Thymus (tissue), 14 donors: ENCODE measurements at places on chromosomes 2 and 18.

DNA sequence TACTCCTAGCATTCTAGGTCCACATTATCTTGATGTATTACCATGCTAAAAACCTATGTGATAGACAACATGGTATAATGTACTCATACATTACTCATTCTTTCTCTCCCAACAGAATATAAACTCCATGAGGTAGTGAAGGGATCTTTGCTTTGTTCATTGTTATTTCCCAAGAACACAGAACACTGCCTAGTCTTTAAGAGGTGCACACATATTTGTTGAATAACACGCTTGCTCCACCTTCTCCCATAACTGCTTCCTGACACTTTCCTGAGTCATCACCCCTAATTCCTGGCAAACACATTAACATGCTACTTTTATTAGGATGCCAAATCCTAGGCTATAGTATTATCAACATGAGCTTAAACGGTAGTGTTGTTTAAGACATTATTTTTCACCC lies 41.3 kb downstream of the REV1 start:
- DNase-seq: no peak

DNA sequence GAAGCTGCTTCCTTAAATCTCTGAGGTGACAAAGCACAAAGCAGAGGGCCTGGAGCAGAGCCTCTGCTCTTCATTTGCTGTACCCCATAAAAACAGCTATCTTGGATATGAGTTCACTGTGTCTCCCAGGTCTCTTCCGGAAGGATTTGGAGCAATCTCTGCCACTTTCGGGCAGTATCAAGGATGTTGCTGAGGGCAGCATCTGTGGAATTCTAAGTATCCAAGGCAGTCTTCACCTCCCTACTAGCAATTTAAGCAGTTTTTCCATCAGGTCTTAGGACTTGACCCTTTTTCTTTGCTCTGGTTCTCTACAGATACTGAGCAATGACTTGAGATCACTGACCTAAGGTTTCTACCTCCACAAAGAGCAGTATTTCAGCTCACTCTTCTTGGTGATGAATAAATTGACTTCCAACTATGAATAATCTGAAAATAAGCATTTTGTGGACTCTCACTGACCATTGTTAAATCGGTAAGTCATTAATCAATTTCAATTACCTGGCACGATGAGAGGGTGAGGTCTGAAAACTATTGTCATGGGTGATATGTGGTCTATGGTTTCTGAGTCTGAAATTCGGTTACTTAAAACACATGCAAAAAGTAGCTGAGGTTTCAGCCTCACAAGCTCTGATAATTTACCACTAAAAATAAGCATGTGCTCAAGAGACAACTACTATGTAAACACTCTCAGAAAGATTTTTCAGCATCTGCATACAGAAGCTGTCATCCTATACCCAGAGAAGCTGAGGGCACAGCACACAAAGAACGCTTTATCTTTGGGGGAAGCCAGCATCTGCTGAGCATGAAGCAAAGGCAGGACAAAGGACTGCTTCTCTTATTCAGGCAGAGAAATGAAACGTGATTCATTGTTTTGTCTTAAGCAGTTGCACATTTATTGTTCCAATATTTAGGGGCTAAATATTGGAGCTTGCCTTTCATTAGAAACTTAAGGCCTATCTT lies 32.1 kb upstream of the SPATS2L start:
- DNase-seq: no peak

DNA sequence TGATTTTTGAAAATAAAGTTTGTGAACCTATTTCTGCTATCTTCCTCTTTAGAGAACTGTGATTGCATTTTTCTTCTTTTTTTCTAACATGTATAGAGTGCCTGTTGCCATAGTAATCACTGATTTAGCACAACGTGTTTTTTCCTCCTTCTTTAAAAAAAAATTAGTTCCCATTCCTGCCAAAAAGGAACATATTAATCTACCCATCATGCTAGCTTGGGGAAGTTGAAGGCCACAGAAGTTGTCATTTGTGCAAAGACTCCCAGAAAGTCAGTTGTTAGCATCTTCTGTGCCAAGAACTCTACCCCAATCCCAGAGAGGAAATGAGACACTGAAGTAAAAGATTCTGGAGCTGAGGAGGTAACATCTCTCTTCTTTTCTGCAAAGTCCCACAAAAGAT lies 57.3 kb downstream of the SLC8A1 start:
- DNase-seq: no peak

DNA sequence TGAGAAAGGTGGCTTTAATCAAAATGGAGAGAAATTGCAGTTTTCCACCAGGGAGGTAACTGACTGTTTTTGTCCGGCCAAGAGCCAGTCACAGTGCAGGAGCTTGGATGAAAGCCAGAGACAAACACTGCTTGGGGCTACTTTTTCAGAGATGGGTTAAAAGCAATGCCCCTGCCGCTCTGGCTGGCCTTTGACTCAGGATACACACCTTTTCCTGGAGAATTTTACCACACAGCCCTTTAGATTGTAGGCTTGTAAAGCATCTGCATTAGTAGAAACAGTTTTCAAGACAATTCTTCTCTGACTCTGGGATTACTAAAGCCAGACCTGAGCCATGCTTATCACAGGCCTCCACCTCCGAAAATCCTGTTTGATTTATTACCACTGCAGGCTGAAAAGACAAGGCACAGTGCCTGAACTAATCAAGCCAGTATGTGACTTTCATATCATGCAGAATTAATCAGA lies 79.7 kb downstream of the CCBE1 start:
- DNase-seq: no peak

GRCh38 chr2:39523308-39524044 lies 86.4 kb upstream of the MAP4K3 start:
- no peak for DNase-seq

DNA sequence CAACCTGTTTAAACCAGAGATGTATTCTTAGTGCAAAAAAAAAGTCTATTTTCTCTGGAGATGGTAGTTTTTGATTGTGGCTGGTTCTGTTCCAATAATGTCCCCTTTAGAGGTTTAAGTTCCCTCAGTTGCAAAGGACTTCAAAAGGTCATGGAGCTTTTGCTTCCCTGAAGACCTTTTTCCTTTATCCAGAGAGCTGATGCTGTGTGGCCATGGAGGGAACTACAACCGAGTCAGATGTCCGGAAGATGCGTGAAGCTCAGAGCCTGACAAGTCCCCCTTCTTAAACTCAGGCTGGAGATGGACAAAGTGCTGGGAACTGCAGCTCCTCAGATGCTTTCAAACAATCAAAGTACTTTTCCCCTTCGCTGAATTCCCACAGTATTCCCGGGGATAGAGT lies 176.1 kb downstream of the TMEM18 start:
- DNase-seq: no peak

DNA sequence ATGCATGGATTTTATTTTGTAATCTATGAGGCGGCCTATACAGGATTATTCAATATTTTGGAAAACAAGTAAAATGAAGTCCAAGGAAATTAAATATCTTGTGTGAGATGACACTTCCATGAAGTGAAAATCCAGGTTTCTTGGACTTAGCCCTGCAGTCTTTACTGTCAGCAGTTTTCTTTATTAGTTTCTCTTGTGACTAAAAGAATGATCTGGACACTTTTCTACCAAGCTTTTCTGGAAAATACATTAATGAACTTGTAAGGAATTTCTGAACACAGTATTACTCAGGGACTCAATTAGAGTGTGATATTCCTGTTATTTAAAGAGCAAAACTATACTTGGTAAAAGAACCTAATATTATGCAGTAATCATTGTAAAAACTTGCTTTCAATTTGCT lies 610.4 kb upstream of the SLC8A1 start:
- no peak for DNase-seq

GRCh38 chr2:15730545-15731212 lies 139.0 kb downstream of the DDX1 start:
- no peak for DNase-seq

DNA sequence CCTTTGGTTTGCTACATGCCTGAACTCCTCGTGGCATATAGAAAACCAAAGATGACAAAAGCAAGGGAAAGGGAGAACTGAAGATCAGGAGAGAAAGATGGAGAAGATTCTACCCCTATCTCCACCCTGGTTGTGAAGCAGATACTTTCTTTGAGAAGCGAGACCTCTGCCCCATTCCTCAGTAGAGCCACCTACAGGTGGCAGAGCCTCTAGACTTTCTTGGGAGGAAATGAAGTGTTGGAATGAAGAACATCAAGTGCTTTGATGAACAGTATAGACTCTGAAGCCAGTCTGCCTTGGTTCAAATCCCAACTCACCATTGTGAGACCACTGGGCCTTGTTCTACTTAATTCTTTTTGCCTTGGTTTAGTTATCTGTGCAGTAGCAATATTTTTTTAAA lies 348.8 kb upstream of the ETAA1 start:
- DNase-seq: no peak

DNA sequence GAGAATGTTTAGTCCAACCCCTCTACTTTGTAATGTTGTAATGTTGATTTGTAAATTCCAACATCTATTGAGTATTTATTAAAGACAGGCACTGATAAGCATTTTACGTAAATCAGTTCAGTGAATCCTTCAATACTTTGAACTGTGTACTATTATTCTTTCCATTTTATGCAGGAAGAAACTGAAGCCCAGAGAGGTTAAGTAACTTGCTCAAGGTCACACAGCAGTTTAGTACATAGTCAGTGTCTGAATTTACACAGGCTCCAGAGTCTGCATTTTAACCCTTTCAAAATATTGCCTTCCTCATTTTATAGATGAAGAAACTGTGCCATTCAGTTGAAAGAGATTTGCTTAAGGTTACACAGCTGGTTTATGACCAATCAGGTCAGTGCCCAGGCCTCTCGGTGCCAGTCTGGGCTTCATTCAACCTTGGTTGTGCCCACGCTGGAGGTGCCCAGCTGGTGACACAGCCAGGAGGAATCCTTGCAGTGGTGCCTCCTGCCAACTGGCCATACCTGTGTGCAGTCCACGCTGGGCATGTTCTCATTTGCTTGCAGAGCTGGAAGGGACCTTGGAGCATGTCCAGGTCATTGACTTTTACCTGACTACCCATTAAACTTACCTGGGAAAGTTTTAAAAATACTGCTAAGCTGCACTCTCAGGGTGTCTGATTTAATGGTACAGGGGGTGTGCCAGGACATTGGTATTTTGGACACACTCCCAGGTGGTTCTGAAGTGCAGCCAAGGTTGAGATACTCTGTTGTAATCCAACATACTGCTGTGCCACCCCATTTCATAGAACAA lies 74.3 kb upstream of the CYRIA start:
- no peak for DNase-seq

GRCh38 chr2:47160660-47161059 lies 5.6 kb upstream of the STPG4 start:
- DNase-seq: no peak

DNA sequence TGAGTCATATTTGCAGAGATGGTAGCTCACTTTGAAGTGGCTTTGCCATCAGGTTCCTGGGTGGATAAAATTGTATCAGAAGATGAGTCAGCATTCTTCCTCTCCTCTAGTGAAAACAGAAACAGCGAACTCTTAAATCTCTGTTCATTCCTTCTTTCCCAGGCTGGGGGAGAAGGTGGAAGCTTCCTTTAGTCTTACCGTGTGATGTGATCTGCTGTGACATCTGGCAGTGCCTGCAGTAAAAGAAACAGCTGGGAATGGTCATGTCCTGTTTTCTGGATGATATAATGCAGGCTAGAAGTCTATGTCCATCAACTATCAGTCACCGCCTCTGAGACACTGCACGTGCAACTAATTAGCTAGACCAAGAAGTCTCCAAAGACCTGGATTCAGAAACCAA lies 171.6 kb downstream of the VAPA start:
- no peak for DNase-seq

- no peak for DNase-seq
These were observed 267.7 kb upstream of the SIX2 start for GRCh38 chr2:45276914-45277313.

DNA sequence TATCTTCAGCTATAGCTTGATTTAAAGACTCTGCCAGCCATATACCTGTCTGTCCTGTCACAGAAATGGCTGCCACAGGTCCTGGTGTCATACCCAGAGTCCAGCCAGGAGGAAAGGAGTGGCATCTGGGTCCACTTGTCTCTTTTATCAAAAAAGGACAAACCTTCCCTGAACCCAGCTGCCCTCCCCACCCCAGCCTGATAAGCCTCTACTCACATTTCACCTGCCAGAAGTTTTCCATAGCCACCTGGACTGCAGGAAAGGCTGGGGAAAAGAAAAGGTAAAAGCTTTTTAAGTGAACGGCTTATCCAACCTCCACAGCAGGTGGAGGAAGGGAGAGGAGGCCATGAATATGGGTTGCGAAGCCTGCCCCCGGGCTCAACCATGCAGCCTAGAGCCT lies 32.8 kb downstream of the TMEM163 start:
- no peak for DNase-seq

DNA sequence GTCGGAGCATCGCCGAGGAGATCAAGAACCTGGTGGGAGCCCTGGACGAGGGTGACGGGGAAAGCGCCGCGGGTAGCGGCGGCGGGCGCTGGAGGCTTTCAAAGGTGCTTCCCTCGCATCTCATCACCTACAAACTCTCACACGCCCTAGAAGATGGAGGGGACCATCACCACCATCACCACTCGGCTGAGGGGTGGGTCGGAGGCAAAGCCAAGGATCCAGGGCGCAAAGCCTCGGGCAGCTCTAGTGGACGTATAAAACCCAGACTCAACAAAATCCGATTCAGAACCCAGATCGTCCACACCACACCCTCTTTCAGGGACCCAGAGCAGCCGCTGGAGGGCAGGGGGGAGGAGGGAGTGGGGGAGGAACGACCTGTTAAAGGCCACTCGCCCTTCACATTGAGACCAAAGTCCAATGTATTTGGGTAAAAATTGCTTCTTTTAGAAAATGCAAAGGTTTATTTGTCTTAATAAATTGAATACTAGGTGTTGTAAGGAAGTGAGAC lies 1.5 kb downstream of the SOWAHC start:
- no peak for DNase-seq
